ENCODE measurements at places on chromosomes 1 and 21.

GRCh38 chr1:214441119-214441518 is 110.3 kb downstream of the PTPN14 start:
- DNase-seq = no peak

GRCh38 chr1:245217853-245218608 is 63.2 kb downstream of the KIF26B start:
- no peak for DNase-seq

GRCh38 chr1:205495237-205495823 is 9.1 kb upstream of the CDK18 start:
- DNase-seq = no peak

GRCh38 chr1:72066431-72066830 is 215.9 kb downstream of the NEGR1 start:
- DNase-seq = no peak

GRCh38 chr1:244429818-244430217 is 21.9 kb downstream of the ADSS2 start:
- no peak for DNase-seq
